ENCODE measurements at places on chromosomes 4 and X.
A peak's percentile ranks its signal among the peaks of the same experiment; 100 is the strongest.

- no peak for DNase-seq
These were observed 1083.5 kb downstream of the PCDH7 start for GRCh38 chr4:31803526-31804195.

DNA sequence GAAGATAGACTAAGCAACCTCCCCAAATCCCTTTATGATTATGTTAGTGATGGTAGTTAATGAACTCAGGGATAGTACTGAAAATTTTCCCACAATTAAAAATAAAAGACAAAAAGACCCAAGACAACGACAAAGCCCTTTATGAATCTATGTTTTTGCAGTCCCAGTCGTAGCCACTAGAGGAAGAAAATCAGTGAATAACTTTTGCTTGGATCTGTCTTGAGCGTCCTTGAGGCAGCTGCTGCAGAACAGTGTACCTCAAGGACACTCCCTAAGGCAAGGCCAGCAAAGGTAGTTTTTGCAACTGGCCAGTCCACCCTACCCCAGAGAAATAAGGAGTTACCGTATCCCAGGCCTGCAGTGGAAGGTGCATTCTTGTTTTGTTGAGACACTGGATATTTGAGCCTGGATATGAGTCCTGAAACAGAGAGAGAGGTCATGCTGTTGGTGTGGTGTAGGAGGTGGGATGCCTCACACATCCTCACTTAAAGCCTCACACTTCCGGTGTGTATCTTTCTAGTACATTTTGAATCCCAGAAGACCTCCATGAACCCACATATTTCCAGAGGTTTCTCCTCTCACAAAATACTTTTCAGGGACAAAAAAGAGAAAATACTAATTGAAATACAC lies 8.7 kb upstream of the TIMM8A start:
- no peak for DNase-seq

- DNase-seq: peak; percentile 79
These were observed 229.0 kb downstream of the ANK2 start for GRCh38 chr4:113278324-113278934.

- DNase-seq: no peak
These were observed 1.9 kb upstream of the SEPTIN6 start for GRCh38 chrX:119694601-119695534.

GRCh38 chrX:18900401-18900976 lies 83.4 kb downstream of the PHKA2 start:
- DNase-seq: no peak

GRCh38 chr4:56976837-56977320 lies 527 bp downstream of the NOA1 start:
- DNase-seq: no peak

Measured in left kidney (tissue), 8 donors.